ENCODE measurements at places on chromosomes 16 and 17.

DNA sequence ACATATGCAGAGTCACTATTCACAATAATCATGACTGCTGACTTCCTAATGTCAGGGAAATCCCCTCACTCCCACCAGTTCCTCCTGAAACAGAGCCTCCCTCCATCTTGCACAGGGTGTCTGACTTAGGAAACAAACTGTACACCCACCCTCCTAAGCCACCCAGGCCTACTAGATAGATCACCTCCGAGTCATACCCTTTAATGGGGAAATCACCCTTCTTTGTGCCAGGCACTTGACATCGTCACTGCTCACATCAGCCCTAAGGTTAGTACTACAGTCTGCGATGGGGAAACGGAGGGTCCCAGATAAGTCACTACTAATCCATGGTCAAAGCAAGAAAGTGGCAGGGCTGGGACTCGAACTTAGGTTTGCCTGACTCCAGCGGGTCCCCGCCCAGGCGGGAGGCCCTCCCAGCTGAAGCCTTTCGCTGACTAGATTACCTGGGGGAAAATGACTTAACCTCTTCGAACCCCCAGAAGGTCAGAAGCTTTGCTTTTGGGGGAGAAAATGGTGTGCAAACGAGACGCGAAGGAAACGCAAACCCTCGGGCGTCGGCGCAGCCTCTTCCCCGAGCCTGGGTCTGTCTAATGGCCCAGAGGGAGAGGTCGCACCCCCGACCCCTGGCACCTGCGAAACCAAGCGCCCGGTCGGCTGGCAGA lies 3.4 kb upstream of the MLLT6 start:
- no peak for DNase-seq

DNA sequence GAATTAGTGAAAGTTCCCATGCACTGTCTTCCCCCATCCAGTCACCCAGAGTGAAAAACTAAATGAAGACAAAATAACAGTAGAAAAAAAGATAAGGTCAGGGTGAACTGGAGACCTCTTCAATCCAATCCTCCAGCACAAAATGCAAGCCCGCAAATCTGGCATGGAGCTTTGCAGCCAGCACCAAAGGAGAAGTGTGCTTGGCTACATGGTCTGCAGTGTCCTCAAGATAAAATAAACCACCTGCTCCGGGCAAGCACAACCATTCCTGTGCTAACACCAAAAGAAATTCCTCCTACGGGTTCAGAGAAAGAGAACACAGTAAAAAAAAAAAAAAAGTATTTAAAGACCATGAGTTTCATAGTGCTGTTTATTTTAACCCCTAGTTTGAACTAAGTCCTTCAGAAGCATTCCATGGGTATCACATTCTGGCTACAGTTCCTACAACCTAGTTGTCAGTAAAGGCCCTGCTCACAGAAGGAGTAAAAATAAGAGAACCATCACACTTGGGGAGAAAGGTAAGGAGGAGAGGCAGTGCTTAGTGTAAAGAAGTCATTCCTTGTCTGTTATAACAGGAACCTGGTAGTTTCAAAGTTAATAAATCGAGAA lies 109.1 kb downstream of the GAS7 start:
- DNase-seq, result no peak

GRCh38 chr16:49776734-49777133 lies 79.2 kb downstream of the ZNF423 start:
- DNase-seq, result no peak

- DNase-seq, result no peak
Measured at GRCh38 chr16:60810250-60810649, 1226.0 kb downstream of the CDH8 start.

DNA sequence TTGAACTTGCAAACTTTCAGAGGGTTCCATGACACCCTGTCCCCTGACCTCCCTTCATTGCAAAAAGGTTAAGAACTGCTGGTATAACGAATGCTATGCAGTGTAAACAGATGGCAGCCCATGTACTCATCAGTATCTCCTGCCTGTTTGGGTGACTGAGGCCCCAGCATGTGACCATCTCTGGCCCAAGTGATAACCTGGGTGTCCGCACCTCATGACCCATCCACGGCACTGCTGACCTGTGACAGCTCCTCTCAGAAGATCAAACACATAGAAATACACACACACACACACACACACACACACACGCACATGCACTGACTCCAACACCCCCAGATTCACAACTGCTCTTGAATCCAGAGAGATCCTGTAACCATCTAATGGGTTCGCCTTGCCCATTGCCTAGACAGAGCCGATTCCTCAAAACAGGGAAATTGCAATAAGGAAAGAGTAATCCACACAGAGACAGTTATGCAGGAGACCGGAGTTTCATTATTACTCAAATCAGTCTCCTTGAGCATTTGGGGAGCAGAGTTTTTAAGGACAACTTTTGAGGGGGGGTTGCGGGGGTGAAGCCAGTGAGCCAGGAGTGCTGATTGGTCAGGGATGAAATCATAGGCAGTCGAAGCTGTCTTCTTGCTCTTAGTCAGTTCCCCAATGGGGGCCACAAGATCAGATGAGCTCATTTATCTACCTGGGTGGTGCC lies 11.3 kb upstream of the PHOSPHO1 start:
- DNase-seq, result no peak

GRCh38 chr17:77098884-77099545 lies 41.8 kb upstream of the SEC14L1 start:
- no peak for DNase-seq

DNA sequence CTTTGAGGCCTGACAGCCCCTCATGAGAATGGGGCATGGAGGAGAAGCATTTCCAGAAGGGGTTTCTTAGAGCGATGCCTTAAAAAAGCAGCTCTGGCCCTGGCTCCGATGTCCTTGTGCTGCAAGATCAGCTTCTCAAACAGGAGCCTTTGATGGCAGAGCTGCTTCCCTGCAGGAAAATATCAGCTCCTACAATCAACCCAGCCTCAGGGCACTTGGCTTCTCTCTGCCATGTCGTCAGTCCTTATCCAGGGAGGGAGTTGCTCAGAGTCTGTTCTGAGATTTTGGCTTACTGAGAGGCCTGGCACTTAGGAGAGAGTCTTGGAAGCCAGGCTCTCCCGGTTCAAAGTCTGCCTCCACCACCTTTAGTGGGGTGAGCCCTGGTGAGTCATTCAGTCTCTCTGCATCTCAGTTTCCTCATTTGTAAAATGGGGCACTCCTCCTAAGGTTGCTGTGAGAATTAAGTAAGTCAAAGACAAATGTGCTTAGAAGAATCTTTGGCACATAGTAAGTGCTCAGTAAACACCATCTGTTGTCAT lies 184.4 kb downstream of the HAPSTR1 start:
- no peak for DNase-seq

- DNase-seq, result no peak
Measured at GRCh38 chr16:57358086-57358420, 530 bp upstream of the CCL22 start.

DNA sequence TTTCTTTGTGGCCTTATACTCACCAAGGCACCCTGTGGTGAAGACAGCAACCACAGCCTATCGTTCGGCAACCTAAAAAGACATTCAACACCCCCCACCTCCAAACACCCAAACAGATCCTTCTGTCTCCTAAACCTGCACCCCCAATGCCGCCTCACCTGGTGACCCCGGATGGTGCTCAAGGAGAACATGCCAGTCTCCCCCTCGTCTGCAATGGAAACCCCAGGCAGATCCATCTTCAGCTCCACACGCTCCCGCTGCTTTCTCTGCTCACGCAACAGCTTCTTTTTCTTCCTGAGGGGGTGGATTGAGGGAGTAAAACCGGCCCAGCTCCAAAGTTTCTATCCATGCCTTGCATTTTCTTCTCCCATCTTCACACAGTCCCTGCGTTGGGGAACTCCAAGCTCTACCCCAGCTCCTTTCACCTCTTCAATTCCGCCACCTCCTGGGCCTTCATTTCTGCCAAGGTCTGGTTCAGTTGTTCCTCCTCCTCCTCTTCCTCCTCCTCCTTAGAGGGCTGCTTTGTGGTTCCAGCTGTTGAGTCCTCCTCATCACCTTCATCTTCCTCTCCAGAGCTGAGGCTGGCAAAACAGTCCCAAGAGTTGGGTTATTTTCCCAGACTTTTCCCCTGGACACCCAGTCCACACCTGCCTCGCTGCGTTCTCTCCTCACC lies 3.4 kb upstream of the PSMC5 start:
- DNase-seq, result no peak

GRCh38 chr16:23105309-23105708 lies 43.9 kb downstream of the USP31 start:
- DNase-seq, result no peak

GRCh38 chr17:37438141-37438540 lies 31.5 kb downstream of the TADA2A start:
- no peak for DNase-seq

GRCh38 chr17:81221842-81222619 lies 734 bp downstream of the CEP131 start:
- DNase-seq, result no peak

DNA sequence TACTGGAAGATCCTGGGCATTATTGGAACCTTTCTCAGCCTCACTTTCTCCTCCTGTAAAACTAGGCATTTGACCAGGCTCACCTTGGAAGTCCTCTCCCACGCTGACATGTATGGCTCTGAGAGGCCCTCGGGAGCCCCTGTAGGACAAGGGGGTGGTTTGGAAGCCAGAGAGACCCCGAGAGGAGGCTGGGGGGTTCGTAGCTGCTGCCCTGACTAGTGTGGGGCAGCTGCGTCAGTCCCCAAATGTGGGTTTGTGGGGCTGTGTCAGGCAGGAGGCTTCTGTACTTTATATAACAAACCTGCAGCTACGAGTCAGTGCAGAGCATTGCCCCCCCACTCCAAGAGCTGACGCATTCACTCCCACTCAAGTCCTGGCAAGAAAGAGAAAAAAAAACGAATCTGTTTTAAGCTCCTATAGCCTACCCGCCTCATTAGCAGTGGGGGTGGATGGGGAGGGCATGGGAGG lies 1.8 kb downstream of the CX3CL1 start:
- no peak for DNase-seq

GRCh38 chr17:63838631-63839171 lies 3.8 kb downstream of the SMARCD2 start:
- DNase-seq, result no peak

GRCh38 chr17:74729368-74729767 lies 7.7 kb upstream of the RAB37 start:
- DNase-seq, result no peak

- no peak for DNase-seq
Measured at GRCh38 chr17:40345994-40346764, 18.4 kb downstream of the GJD3 start.

DNA sequence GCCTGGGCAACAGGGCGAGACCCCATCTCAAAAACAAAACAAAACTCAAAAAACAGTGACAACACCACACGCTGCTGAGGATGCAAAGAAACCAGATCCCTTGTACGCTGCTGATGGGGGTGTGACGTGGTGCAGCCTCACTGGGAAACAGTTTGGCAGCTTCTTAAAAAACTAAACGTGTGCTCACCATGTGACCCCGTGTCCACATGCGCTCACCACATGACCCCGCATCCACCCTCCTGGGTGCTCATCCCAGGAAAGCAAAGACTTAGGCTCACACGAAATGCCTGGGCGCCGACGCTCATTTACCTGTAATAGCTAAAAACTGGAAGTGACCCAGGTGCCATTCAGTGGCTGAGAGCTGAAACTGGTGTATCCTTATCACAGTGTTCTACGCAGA lies 19.9 kb upstream of the RPL13 start:
- no peak for DNase-seq

DNA sequence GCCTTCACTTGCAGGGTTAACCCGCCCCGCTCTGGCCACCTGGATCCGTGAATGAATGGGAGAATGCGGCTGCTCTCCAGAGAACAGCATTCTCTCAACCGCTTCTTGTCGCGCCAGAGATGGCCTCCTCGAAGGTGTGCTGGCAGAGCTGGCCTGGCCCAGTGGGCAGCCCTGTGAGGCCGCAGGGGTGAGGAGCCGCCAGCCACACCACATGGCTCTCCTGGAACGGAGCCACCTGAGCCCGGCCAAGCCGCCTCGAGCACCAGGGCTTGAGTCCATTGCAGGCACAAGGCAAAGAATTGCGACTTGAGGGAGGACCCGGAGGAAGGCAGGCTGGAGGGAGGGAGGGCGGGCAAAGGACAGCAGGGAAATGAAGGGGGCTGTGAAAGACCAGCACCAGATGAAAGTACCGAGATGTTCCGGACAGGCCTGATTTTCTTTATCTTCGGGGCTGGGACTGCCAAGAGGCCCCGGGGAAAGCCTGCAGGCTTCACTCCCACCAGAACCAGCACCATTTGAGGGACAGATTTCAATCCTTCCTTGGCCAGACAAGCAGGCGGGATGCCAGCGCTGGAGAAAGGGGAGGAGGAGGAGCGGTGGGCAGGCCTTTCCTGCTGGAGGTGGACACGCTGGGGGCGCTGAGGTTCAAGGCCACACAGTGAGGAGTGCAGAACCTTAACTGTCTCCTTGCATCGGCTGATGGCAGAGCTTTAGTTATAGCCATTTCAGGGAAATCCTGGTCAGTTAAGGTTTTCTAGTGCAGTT lies 69.4 kb downstream of the MRC2 start:
- no peak for DNase-seq

- no peak for DNase-seq
Measured at GRCh38 chr17:48559122-48559839, 14.4 kb upstream of the HOXB2 start.

DNA sequence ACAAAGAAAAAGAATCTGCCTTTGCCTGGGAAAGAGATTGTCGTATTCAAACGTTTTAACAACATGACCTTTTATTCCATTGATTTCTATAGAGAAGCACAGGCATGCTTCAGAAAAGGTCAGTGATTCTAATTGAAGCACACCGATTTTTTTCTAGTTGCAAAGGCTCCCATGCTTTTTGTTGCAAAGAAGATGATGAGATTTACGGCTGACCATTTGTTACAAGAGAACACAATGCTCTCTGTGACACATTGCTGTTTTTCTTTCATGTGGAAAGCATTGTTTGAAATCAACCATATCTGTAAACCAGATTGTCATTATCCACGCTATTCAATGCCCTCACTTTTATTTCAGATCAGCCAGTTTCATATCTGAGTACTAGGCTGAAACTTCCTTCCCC lies 99.8 kb downstream of the NLK start:
- no peak for DNase-seq

DNA sequence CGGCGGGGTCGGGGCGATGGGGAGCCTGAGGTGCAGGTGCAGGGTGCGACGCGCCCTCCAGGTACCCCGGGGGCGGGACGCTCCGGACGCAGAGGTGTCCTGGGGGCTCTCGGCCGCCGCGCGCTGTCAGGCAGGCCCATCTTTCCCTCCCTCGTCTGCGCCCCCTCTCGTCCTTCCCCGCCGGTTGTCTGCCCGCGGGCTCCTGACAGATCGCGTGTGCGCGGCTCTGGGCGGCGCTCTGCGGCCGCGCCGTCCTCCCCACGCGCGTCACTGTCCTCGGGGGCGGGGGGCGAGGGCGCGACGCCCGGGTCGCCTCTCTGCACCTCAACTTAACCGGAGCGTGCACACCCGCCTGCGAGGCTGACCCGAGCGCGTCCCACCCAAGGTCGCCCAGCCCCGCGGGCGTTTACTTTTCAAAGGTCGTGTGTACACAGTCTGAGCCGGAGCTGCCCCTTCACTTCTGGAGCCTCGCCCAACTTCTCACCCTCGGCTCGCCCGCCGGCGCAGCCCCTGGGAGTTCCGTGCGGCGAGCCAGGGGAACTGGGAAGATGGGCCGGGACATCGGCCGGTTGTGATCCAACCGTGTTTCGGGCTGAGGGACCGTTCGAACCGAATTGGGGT lies 512 bp downstream of the AKAP1 start:
- DNase-seq, result no peak
